BJ (cell line): ENCODE measurements at places on chromosomes 3 and 15.

DNA sequence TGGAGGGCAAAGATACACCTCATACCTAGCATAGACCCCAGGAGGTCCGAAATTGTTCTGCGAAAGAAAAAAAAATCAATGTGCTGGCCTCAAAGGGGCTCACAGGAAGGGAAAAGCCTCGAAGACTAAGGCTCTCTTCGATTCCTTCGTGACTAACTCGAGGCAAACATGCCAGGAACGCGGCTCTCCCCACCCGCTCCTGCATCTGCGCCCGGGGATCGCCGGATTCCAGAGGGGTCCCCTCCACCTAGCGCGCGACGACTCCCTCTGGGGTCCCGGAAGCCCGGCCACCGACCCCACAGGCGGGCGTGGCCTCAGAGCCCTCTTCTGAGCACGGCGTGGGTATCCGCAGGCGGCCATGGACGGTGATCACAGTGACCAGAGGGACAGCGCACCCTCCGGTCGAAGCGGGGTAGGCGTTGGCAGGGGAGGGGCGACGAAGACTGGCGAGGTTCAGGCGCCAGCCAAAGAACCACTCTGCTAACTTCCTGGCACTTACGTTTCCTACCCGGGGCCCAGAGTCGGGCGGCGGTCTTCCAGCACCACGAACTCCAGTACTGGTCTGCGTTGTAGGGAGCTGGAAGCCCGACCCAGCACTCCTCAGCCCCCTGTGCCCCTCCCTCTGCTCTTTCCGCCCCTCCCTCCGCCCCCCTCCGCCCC lies 515 bp upstream of the EIF3J start:
- DNase-seq: peak; percentile 15

DNA sequence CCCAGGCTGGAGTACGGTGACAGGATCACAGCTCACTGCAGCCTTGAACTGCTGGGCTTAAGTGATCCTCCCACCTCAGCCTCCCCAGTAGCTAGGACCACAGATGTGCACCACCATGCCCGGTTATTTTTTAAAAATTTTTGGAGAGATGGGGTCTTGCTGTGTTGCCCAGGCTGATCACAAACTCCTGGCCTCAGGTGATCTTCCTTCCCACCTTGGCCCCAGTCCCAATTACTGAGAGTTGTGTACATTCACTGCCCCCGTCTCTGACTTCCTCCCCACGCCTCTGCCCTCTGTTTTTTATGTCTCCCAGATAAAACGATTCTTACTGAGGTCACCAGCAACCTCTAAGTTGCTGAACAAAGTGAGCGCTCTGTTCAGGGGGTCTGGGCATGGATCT lies 87.7 kb downstream of the LINGO1 start:
- no peak for DNase-seq

DNA sequence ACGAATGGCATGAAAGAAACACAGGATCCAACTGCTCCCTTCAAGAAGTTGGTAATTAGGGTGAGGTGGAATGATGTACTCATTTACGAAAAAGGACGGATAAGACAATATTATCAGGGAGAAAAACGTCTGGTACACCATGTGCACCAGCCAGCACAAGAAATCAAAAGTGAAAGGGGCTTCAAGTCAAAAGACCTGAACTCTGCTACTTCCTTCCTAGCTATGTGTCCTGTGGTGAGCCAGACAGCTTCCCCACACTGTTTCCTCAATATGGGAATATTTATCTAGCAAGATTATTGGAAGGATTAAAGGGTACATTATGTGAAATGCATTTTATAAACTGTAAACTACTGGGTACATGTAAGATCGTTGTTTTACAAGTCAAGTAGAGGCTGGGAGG lies 33.9 kb downstream of the RAB27A start:
- no peak for DNase-seq

- no peak for DNase-seq
These were observed 43.3 kb downstream of the RASGRP1 start for GRCh38 chr15:38521316-38521715.
